Suppressor macrophage (primary cell): ENCODE measurements at places on chromosomes 5 and 9.
A peak's percentile ranks its signal among the peaks of the same experiment; 100 is the strongest.

- no peak for DNase-seq
Observed at GRCh38 chr5:10827571-10827970, 66.5 kb upstream of the DAP start.

GRCh38 chr5:133250527-133250926 lies 198.7 kb downstream of the HSPA4 start:
- no peak for DNase-seq

- DNase-seq = peak; percentile 91
Observed at GRCh38 chr5:17189381-17190036, 27.9 kb upstream of the BASP1 start.

- peak; percentile 69 for DNase-seq
Observed at GRCh38 chr5:69414885-69415583, at the start of gene MARVELD2. TSS of gene MARVELD2 (plus strand) at chr5:69415116. CDS start at chr5:69419386, 4,270 bp downstream.

GRCh38 chr5:127070243-127070642 lies 3.1 kb downstream of the C5orf63 start:
- no peak for DNase-seq

DNA sequence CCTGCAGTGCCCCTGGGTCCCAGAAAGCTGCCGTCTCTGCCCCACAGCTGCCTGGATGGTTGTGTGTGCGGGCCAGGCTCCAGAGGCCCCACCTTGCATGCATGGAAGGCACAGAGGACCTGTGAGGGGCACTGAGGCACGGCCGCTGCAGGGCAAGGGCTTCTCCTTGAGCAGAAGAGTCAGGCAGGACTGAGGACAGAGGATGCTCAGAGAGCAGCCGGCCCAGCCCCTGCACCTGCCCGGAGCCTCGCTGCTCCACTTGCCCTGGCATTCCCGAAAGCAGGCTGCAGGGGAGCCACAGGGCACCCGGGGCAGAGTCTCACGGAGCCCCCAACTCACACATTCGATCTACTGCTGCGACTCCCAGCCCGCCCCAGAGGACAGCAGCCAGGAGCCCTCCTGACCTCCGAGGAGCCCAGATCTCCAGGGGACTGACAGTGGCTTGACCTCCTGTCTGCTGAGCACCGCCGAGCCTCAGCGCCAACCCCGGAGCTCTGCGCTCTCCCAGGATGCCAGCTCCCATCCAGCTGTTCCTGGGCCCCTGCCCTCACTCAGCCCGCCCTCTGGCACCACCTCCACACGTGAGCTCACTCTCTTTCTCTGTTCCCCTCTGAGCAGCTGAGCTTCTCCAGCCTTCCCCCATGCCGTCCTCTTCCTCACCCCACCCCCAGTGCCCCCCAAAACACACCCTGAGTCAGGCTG lies 95.0 kb downstream of the KCNT1 start:
- DNase-seq = no peak
